Activated T-helper 1 cell treated with anti-CD3 and anti-CD28 coated beads, Interleukin-2, amount 50 U/mL, for 16 hours (primary cell): ENCODE measurements at places on chromosomes 7 and 10.

- DNase-seq = no peak
These were observed 32.8 kb upstream of the VIPR2 start for GRCh38 chr7:159177284-159177953.

GRCh38 chr10:80459047-80459865 is 5.1 kb downstream of the TSPAN14 start:
- peak; percentile 47 for DNase-seq

GRCh38 chr10:96588616-96589419 is 2.0 kb upstream of the TM9SF3 start:
- no peak for DNase-seq

GRCh38 chr7:112122144-112122543 is 84.1 kb downstream of the DOCK4 start:
- DNase-seq = no peak

- DNase-seq = no peak
These were observed 99.5 kb downstream of the DYNC1I1 start for GRCh38 chr7:95871896-95872295.

DNA sequence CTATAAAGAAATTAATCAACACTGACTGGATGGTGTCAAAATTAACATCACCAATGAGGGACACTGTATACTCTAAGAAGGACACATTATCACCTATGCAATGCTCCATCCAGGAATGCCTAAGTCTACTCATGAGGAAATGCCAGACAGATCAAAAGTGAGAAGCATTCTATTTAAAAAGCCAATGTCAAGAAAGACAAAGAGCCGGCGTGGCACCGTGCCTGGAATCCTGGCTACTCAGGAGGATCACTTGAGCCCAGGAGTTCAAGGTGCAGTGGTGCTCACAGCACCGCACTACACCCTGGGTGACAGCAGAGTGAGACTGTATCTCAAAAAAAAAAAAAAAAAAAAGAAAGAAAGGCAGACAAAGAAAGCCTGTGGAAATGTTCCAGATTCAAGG is 45.5 kb upstream of the ANAPC16 start:
- DNase-seq = no peak
